ENCODE measurements at places on chromosomes 7 and 10. TPM values are rescaled to one million over a fixed set of nuclear protein-coding genes. Genes with fewer than 3 reads are reported as not detected.

DNA sequence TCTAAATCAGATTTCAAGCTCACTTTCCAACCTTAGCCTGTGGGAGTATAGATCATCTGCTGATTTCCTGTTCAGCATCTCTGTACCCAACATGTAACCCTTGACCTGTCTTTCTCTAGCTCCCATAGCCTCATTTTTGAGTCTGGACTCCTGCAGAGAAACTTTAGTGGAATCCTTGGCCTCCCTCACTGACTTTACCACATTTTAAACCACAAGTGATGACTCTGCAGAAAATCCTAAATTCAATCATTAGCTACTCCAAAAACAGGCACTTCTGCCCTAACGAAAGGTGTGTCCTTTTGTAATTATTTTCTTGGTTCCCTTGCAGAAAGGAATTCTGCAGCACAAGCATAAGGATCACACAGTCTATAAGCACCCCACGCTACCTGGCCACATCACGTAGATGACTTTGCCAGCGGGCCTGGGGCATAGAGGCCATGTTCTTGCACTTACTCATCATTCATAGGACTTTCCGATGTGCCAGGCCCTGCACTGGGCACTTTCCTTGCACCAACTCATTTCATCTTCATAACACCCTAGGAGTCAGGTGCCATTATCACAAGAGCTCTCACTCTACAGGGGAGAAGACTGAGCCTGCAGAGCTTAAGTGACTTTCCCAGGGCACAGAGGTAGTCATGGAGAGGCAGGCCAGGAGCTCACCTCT lies 57.2 kb upstream of the OPALIN start:
- DNase-seq = no peak

- DNase-seq = no peak
Measured at GRCh38 chr7:6382817-6383216, 64.9 kb downstream of the DAGLB start.

DNA sequence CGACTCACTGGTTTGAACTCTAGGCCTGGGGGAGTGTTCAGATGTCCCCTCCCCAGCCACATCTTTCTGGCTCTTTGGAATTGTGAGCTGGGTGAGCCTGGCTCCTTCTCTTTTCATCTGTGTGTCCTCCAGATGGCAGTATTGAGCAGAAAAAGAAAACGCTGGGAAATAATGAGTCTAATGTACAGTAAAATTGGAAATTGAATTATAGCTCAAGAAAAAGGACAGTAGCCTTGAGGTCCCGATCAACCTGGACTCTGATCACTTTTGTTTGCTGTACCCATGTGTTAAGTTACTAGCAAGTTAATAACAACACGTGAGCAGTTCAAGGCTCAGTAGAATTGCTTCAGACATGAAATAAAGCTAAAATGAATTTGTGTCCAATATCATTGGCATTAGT lies 77.9 kb downstream of the SNX10 start:
- no peak for DNase-seq

DNA sequence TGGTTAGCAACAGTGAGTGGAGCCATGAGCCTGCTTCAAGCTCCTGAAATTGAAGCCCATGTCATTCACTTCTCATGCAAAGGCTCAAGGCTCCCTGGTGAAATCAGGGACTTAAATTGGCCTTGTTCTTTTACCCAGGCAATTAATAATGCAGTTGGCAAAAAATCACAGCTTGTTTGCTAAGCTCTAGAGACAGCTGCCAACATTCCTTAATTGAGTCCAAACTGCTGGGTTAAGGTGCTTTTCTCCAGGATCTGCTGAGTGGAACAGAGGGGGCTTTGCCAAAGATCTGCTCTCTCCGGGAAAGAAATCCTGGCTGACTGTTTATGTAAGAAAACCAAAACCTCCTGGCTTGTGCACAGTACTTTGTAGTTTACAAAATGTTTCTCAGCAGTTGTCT lies 257.6 kb upstream of the GHITM start:
- no peak for DNase-seq

GRCh38 chr10:59748834-59749233 lies 4.4 kb downstream of the MRLN start:
- no peak for DNase-seq

DNA sequence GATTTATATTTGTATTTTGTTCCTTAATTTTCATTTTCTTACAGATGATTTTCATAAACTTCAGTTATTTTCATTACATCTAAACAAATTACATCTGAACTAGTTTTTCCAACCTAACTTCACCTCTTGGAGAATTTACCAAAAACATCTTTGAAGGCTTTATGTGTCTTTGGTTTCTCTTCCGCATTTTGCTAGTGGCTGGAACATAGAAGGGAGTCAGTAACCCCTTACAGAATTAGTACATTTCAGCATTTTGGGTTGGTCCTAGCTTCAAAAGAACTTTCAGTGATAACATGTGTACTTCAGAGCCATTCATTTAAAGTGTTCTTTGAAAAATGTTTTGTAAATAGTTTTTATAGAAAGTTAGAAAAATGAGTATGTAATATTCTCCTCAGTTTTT lies 169.8 kb upstream of the MTPN start:
- no peak for DNase-seq

DNA sequence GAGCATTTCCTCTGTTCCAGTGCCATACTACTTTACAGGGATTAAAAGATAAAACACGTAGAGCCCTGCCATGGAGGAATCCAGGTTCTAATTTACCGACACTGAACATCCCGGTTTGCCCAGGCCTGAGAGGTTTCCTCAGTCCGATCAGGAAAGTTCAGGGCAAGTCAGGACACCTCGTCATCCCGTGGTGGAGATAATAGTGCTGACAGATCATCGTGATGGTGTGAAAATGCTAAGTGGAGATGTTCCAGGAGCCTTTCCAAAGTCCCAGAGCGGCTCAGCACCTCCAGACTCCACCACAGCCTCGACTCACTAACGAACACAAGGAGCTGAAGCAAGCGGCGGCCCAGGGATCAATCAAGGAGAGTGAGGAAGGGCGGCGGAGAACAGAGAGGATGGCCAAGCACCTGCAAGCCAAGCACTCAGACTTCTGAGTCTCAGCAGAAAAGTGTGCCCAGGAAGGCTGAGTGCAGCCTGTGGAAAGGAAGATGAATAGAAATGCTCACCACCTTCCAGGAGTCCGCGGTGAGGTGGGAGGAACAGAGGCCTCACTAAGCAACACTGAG lies 103.7 kb upstream of the VWC2 start:
- no peak for DNase-seq

GRCh38 chr7:80139236-80139635 lies 4.6 kb downstream of the GNAI1 start:
- no peak for DNase-seq

DNA sequence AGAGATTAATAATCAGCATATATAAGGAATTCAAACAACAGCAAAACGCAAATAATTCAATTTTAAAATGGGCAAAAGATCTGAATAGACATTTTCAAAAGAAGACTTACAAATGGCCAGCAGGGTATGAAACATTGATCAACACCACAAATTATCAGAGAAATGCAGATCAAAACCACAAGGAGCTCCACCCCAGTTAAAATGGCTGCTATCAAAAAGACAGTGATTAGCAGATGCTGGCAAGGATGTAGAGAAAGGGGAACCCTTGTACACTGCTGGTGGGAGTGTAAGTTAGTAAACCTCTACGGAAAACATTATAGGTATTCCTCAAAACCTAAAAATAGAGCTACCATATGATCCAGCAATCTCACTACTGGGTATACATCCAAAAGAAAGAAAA lies 128.0 kb upstream of the CACUL1 start:
- DNase-seq = no peak

GRCh38 chr10:100836891-100837290 lies 75.9 kb upstream of the SLF2 start:
- DNase-seq = no peak

DNA sequence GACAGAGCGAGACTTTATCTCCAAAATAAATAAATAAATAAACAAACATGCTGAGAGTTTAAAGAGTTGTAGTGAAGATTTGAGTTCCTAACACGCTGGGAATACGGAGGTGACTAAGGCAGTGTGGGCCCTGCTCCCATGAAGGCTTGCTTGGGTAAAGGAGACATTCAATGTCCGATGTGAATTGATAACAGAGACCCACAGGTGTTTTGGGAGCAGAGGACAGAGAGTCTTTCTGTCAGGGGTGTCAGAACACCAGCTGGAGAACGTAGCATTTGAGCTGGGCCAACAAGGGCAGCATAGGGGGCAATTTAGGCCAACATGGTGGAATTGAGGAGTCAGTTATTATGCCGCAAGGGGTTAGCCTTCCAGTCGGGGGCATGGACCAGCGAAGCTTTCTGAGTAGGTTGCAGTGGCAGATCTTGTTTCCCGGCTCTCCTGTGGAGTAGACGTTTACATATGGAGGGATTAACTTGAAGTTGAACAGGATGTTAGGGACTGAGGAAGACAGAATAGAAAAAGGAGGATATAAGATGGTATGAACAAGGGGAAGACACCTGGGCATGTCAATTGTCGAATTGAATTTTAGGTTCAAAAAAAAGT lies 5.6 kb downstream of the PROSER2 start:
- no peak for DNase-seq

GRCh38 chr7:143882020-143882603 lies 19.9 kb downstream of the TCAF1 start:
- no peak for DNase-seq

DNA sequence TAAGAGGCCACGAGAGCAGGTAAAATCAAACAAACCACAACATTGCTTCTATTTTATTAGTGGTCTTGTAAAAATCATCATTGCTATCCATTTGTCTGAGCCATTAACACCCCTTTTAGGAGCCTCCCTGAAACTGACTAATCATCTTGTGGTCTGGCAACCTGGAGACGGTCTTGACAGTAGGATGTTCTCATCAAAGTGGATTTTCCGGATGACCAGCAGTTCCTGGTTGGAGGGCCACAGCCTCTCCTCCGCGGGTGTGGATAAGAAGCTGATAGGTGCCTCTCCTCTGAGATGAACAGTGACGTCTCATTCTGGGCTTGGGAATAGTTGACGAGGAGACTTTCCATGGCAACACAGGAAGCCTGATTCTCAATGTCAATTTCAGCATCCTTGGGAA lies 490.7 kb downstream of the TYW1 start:
- no peak for DNase-seq

DNA sequence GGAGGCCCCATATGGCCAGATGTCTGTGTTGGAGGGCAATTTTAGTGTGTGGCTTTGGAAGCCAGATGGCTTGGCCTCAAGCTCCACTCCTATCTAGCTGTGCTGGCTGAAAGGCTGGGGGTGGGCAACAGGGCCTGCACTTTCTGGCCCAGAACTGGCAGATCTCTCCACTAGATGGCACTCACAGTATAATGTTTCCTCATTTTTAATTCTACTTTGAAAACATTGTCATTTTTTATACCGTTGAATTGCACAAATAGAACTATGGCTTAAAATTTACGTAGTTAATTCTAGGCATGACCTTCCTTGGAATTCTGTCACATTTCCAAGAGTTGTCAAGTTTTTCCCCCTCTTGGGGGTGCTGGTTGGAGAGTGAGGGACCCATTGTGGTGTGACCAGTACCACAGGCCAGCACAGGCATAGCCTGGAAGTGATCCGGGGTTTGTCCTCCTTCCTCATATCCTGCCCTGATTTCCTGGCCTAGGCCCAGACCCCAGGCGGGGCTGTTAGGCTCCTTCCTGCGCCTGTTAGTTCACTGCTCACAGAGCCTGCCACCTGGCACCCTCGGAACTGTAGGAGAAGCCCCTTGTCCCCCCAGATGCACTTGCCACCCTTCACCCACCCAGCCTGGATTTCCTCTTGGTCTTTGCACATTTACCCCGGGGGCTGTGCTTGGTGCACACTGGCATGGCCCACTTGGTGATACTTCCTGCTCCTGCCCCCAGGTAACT lies 52.8 kb downstream of the ARHGAP22 start:
- no peak for DNase-seq

- DNase-seq = peak; percentile 83
Measured at GRCh38 chr7:75662579-75663301, 76.0 kb downstream of the HIP1 start.

DNA sequence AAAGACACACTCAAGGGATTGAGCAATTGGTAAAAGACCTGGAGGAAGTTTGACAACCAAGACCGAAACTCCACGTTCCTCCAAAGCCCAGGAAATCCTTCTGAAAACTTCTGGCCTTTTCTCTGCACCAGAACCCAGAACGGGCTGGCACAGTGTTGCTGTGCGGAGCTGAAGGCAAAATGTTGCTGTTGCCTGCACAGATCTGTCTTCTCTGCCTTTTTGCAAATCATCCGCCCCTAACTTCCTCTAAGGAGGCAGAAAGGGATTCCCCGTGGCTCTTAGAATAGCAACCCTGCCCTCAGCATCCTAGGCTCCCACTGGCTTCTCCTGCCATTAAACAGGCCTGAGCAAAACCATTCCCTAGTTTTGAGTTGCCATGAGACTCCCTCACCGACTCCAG lies 44.9 kb downstream of the FIGNL1 start:
- DNase-seq = no peak

DNA sequence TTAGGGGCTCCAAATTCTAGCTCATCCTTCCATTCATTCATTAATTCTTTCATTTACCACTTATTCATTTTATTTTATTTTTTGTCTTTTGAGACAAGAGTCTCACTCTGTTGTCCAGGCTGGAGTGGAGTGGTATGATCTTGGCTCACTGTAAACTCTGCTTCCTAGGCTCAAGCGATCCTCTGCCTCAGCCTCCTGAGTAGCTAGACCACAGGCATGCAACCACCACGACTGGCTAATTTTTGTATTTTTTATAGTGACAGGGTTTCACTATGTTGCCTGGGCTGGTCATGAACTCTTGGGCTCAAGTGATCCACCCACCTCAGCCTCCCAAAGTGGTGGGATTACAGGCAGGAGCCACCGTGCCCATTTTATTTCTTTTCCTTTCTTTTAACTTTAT lies 31.6 kb downstream of the FGF8 start:
- DNase-seq = no peak

GRCh38 chr7:106269254-106269961 lies 15.4 kb downstream of the NAMPT start:
- DNase-seq = no peak

DNA sequence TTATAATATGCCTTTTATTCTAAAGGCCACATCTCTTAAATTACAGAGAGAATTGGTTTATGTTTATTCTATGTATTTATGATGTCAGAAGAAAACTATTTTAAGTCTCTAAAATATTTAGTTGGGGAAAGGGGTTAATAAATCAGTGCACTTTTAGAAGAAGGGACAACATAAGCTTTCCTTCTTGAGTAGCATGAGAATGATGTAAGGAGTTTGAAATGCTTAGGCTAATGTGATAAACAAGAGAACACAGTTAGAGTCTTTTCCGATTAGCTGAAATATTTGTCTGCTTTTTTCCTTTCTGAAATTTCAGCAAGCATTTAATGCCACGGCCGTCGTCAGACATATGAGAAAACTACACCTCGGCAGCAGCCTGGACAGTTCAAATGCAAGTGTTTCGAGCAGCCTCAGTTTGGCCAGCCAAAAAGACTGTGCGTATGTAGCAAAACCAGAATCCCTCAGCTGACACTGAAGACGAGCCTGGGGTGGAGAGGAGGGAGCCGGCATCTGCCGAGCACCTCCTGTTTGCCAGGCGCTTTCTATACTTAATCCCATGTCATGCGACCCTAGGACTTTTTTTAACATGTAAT lies 176.2 kb downstream of the CCDC3 start:
- peak; percentile 24 for DNase-seq

MYPN gene
- 0.94 TPM for total RNA-seq

MYO1G gene
- total RNA-seq = 68.6 TPM

HIBADH gene
- 22.7 TPM for total RNA-seq

SLC18A3 gene
- not detected for total RNA-seq

DOCK4 gene
- total RNA-seq = 21.0 TPM

CCDC172 gene
- not detected for total RNA-seq

LRRC4 gene
- total RNA-seq = 18.3 TPM

GPER1 gene
- 6.1 TPM for total RNA-seq

GJD4 gene
- not detected for total RNA-seq

RNF32 gene
- total RNA-seq = 0.28 TPM

GPR22 gene
- total RNA-seq = 2.7 TPM

Data from spleen (tissue), 13 donors.